RPMI7951 (cell line): ENCODE measurements at places on chromosomes 6 and 20. TPM values are rescaled to one million over a fixed set of nuclear protein-coding genes. Genes with fewer than 3 reads are reported as not detected.

SLC17A3 gene
- not detected in 2 replicates for total RNA-seq

EHMT2 gene
- total RNA-seq = 38.6 and 46.1 TPM in 2 replicates

C20orf144 gene
- total RNA-seq = 0.24 and 0.39 TPM in 2 replicates

CCN2 gene
- 24.4 and 30.0 TPM in 2 replicates for total RNA-seq

HLA-DPB1 gene
- 29.6 and 35.4 TPM in 2 replicates for total RNA-seq

COL19A1 gene
- total RNA-seq = 0.12 and 0.59 TPM in 2 replicates

- no peak for DNase-seq
These were observed 23.2 kb upstream of the DAAM2 start for GRCh38 chr6:39769012-39769411.

GRCh38 chr6:90274451-90275030 is 22.1 kb downstream of the BACH2 start:
- no peak for DNase-seq

GRCh38 chr6:43634702-43635303 is 837 bp upstream of the MAD2L1BP start:
- no peak for DNase-seq

DNA sequence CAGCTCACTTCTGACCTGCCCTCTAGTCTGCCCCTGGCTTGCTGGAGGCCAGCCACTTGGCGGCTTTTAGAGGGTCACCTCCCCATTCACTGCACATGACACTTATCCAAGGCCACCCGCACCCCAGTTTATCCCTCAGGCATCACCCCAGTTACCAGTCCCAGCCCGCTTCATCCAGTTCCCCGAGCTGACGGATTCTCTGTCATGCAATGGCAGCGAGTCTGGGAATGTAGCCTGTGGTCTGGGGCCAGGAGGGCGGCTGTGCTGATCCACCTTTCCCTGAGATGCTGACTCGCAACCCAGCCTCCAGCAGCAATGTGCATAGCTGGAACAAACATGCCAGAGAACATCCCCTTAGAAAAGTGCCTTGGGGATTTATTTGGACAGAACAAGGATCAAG is 25.8 kb downstream of the SYNDIG1 start:
- peak; percentile 57 for DNase-seq

DNA sequence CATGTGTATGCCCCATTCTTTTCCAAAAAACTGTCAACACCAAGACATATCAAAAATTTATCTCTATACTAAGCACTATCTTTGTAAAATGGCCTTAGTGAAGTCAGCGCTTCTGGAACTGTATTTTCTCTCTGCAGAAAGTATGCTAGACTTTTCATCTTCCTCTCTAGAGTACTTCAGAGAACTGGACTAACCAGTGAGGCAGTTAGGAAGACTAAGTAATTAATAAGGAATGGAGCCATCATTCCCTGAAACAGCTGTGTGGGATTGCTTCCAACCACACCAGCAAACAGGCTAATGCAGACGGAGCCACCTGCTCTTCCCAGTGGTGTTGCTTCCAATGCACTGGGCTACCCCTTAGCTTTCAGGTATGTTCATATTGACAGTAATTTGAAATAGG is 169.1 kb upstream of the FUT9 start:
- no peak for DNase-seq

DNA sequence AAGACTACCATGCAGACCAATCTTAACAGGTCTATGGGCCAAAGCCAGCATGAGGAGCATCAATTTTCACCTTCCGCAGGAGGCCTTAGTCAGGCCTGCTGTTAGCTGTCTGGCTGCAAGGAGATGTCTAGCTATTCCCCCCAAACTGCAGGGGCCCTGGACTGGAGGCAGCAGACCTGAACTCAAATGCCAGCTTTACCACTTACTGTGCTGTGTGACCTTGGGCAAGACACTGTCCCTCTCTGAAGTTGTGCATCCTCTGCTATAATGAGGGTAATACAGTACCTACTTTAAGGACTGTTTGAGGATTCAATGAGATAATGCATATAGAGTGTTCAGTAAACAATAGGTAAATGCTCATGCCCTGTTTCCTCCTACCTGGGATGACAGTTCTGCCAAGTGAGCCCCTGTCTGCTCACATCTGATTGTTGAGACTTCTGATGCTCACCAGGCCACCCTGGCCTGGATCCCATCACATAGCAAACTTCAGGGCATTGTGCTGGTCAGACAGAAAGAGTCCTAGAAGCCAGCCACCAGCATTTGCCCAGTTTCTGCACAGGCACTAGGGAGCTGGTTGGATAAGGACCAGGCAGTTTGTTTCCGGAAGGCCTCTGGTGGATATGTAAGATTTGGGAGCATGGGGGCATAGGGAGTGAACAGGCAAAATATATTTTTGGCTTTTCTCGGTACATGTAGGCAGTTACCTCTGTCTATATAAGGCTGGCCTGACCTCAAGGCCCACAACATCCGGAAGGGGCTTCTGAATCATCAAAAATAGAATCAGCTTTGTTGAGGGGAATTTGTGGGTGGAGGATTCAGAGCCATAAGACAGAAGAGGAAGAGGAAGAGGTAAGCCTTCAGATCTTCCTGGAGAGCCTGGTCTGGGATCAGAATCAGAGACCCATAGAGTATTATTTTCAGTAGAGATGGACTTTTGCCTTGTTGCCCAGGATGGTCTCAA is 2.3 kb upstream of the OCSTAMP start:
- peak; percentile 39 for DNase-seq

- DNase-seq = no peak
These were observed 10.2 kb downstream of the NAPB start for GRCh38 chr20:23410916-23411695.

DNA sequence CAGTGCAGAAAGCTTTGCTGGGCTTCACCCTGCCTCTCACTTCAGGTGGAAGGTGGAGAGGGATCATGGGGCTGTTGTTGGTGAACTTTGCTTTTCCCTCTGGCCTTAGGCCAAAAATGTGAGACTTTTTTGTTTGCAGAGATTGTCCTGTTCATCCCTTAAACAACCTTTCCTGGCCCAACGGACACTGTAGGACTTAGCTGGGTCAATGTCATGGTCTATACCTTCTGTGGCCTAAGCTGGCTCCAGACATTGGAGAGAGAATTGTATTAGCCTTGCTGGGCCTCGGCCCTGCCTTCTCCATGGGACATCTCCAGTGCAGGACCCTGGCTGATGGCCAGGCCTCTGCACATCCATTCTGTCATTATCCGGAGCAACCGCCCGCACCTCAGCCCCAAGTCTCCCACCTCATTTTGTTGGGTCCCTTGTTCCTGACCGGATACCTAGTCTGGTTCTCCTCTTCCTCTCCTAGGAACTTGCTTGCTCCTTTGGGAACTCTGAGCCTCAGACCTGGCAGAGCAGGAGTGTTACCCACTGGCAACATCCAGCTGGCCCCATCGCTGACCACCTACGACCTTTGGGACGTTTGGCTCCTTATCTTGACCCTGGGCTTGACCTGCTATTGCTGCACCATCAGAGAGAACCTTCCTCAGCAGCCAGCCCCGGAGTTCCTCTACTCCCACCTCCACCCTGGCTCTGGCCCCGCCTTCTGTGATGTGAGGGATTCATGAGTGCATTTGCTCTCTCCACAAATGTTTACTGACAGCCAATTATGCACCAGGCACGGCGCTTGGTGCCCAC is 128.2 kb downstream of the BANF2 start:
- DNase-seq = no peak

- DNase-seq = no peak
These were observed 8.5 kb upstream of the ANGPT4 start for GRCh38 chr20:924639-925038.

DNA sequence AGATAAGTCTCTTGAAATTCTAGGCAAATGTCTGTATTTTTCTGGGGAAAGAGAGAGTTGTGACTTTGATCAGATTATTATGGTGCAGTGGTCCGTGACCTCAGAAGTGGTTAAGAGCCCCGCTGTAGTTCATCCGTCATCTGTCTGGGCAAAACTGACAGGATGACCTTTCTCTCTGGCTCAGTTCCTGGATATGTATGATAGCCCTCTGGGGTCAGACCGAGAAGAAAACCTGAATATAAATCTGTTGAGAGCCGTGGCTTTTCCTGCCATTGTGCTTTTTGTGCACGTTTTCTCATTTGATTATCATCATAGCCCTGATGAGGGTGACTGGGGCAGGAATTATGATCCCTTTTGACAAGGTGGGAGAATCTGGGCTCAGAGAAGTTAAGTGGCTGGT is 26.5 kb downstream of the GHRH start:
- no peak for DNase-seq

DNA sequence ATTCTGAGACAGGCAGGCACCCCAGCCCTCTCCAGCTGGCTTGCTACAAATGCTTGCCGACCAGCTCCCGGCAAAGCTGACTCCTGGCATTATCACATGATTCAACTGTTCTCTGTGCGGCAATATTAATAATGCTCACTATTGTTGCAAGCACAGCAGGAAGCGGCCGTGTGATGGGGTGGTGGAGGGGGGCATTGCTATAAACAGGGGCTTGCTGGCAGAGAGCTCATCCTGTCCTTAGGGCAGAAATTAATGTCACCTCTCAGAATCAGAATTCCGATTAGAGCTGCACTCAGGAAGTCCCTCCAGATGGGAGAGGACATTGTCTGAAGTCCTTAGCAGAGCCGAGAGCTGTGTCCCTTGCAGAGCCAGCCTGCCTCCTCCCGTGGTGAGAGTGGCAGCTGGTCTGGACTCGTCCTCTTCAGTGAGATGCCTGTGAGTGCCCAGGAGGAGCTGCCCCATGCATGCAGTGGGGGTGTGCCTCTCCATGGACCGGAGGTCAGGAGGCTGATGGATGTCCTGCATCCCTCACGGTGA is 162.5 kb downstream of the CDH4 start:
- no peak for DNase-seq
